ENCODE measurements at places on chromosomes 7 and 10.

DNA sequence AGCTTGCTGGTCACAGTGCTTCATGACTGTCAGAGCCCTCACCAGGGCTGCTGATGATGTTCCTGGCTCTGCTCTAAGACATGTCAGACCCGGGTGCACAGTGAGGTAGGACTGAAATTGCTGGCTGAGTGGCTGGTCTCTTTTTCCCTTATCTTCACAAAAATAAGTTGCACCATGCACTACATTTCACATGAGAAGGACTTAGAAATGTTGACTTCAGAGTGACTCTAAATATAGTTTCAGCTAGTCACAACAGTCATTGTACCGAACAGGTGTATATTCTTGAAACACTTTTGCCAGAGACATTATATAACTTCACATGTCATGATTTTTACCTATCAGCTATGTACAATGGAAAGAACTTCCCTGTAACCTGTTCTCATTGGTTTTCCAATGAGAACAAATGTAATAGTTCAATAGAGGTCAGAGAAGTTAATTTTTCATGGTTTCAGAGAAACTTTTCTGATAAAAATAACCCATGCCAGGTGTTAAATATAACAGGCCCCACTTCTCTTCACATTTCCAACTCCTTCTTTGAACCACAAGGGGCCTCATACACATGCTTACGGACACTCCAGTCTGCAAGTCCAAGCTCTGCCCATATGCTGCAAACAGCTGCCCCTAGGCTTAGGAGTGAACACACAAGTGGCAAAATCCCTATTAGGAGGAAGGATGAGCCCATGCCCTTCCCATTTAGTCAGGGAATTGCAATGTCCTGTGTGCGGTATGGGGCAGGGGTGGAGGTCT is 115.6 kb downstream of the CDK6 start:
- no peak for DNase-seq

GRCh38 chr10:35448687-35449662 is 112.7 kb downstream of the CCNY start:
- DNase-seq, result no peak

GRCh38 chr10:77348082-77348481 is 289.5 kb downstream of the KCNMA1 start:
- DNase-seq, result no peak

GRCh38 chr10:128414568-128414967 is 288.3 kb upstream of the MKI67 start:
- DNase-seq, result no peak

DNA sequence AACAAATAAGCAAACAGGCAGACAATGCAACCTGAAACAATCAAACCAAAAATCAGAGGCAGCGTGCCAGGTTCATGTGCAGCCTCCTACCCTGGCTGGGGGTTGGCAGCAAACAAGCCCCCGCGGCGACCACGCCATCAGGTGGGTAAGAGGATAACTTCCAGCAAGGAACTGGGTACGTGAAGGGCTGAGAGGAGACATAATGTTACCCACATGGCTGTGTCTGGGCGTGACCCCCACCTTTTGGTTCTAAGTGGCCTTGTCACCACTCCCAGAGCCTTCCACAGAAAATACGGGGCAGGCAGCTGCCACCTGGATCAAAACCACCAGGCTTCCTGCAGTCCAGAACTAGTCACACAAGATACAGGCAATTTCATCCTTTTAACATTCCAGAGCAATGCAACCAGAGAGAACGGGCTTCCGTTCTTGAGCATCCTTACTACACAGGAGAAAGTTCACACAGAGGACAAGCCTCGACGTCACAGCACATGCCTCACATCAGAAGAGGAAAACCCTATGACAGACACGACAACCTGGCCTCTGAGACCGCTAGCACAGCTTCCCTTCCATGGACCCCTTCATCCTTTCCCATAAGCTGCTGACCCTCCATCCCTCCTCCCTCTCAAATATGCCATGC is 171.0 kb downstream of the GRID1 start:
- no peak for DNase-seq

DNA sequence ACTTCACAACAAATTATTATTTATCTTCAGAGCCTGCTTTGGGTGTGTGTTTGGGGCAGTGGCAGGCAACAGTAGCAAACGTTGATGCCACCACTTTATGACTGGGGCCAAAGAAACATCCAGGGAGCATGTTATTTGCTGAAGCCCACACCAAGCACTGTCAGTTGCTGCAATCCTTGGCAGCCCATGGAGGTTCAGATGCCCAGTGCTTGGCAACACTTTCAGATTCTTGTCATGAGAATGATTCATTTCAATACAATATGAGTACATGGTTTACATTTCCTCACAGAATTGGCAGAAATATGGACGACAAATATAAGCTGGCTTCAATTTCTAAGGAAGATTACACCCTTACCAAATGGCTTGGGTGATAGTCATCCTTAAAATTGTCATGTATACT is 46.5 kb upstream of the GLI3 start:
- no peak for DNase-seq

GRCh38 chr7:113659416-113659815 is 259.4 kb downstream of the PPP1R3A start:
- DNase-seq, result no peak

All from activated T-helper 9 cell treated with anti-CD3 and anti-CD28 coated beads, Interleukin-2, amount 50 U/mL, for 16 hours (primary cell).